Camera-type eye (tissue), 1 donor: ENCODE measurements at places on chromosomes 16 and 17. TPM values are rescaled to one million over a fixed set of nuclear protein-coding genes. Genes with fewer than 3 reads are reported as not detected.

Gene SLC6A2
- 9.0 TPM for total RNA-seq

Gene TANGO6
- total RNA-seq: 34.4 TPM

Gene NEUROD2
- 3.7 TPM for total RNA-seq

Gene EXOC3L1
- total RNA-seq: 3.9 TPM

Gene TBC1D3H
- not detected for total RNA-seq

Gene TP53TG3
- total RNA-seq: not detected

Gene PER1
- total RNA-seq: 75.9 TPM

Gene HOXB2
- not detected for total RNA-seq

Gene C16orf92
- not detected for total RNA-seq

Gene KRT26
- total RNA-seq: not detected

Gene ZSCAN10
- not detected for total RNA-seq

Gene MYH1
- total RNA-seq: 3.8 TPM

Gene KRT9
- total RNA-seq: not detected

Gene HELZ
- 174 TPM for total RNA-seq

Gene OTOA
- 0.22 TPM for total RNA-seq

Gene TNP2
- total RNA-seq: not detected

Gene HOXB9
- not detected for total RNA-seq

Gene AGRP
- total RNA-seq: not detected

Gene ABCC3
- 2.6 TPM for total RNA-seq

Gene CTRL
- 1.5 TPM for total RNA-seq

Gene OSGIN1
- 1.7 TPM for total RNA-seq

Gene ZNF750
- total RNA-seq: 1.6 TPM

Gene JUP
- total RNA-seq: 104 TPM

Gene NPIPA5
- not detected for total RNA-seq

Gene CHST5
- total RNA-seq: 1.6 TPM

Gene GUCY2D
- 26.8 TPM for total RNA-seq

Gene ZFP1
- total RNA-seq: 37.9 TPM

Gene FBXL16
- 5.8 TPM for total RNA-seq

Gene PYDC1
- not detected for total RNA-seq

Gene NPIPB8
- not detected for total RNA-seq
